ENCODE measurements at places on chromosomes 2 and 18.

- no peak for DNase-seq
Observed at GRCh38 chr2:98385050-98385699, 38.9 kb downstream of the CNGA3 start.

DNA sequence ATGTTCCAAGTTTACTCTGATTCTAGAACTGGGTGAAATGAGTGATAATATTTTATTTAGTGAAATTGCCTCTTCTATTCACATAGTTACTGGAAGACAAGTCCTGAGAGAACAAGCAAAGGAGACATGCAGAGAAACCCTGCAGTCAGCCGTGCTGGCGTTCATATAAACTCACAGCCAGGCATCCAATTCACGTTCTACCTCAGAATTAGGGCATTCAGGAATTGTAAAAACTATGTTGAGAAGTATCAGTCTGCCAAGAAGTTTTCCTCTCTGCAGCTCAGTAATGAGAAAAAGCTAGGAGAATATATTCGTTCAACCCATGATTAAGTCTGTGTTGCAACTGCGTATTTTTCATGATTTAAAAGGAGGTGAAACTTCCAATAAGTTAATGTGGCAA lies 156.2 kb upstream of the DSEL start:
- DNase-seq: no peak

DNA sequence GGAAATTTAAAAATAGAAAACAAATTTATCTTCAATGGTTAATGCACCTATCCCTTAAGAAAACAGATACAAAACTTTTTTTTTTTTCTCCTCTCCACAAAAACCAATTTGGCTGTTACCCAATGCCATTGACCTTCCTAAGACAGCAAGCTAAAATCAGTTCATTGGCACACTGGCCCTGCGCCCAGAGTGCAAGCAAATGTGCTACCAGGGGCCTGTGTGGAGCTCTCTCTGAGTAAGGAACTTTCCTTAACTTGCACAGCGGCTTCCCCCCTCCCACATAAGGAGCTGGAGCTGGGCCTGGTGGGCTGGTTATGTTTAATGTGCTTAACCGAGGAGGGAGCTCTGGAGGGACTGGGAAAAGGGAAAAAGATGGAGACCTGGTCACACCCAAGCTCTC lies 17.6 kb upstream of the POU3F3 start:
- DNase-seq: no peak

DNA sequence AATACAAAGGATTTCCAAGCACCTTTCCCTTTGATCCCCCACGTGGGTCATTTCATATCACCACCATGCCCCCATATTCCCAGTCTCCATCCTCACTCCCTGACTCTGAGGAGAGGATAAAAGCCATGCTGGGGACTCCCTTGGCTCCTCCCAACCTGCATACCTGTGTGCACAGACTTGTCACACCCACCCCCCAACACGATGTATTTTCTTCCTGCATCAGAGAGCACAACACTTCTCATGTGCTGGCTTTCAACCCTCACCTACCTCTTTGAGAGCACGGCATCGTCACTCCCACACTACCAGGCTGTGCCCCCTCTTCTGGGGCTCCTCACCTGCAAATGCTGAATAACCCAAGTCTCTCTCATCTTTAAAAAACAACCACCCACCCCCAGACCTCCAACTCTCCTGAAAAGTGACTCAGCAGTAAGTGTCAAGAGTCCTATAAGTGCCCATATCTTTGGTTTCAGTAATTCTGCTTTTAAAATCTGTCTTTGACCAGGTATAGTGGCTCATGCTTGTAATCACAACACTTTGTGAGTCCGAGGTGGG lies 53.1 kb downstream of the AP1S3 start:
- DNase-seq: no peak

DNA sequence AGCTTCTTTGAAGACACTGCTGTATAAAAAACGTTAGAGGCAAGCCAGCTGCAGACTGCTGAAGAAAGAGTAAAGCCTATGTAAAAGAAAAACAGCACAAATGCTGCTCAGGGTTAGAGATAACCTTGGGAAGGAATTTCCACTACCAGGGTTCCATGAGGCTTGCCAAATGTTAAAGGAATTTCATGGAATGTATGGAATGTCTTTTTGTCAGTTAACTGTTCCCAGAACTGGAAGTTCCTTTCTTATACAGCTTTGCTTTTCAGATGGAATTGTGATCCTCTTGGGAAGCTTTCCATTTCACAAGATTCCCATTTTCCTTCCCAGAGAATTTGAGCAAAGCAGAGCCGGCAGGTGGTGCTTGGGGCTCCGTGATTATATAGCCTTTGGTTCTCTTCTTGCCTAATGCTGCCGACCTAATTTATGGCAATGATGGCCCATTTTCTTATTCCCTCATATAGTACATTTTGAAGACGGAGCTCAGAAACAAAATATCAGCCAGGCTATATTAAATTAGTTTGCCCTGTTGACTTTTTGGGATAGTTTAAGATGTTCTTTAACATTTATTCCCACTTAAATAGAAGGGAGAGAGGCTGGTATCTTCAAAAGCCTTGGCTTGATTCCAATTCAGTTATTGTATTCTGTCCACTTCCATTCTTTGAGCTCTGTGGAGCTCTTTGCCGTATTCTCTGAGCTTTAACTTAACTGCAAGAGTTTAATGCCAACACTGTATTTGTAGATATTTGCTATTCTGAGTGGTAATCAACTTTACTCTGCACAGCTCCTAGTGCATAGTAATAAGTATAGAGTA lies 162.3 kb downstream of the PHLPP1 start:
- DNase-seq: no peak

GRCh38 chr2:176639671-176640070 lies 370.4 kb downstream of the MTX2 start:
- no peak for DNase-seq

DNA sequence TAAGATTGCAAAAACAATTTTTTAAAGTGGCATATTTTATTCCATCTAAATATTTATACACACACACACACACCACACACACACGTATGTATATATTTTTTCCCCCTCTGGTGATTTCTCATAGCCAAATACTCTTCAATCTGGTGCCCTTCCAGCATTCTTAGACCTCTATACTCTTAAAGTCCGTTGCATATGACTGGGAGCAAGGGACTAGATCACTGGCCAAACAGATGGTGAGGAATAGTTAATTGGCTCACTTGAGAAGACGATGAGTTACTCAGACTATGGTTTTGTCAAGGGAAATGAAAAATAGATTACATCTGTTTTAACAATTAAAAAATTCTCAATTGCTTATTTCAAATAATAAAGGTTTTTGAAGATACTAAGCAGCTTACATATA lies 512.5 kb upstream of the LRRTM4 start:
- no peak for DNase-seq

DNA sequence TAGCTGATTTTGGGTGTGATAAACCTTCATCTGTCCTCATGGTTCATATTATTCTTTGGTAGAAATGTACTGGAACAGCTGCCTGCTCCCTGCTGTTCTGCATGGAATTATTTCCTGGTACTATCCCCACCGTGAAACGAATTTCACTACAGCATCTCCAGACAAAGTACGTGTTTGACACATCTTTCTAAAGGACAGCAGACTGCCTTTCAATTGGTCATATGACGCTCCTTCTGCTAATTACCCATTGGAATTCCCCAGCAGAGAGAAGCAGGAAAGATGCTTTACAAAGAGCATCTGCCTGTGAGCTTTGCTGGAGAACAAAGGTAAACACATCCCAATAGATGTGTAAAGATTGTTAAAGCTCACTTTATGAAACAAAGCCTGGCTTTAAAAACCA lies 4.4 kb upstream of the RFX8 start:
- DNase-seq: no peak

GRCh38 chr18:36419900-36420531 lies 122.5 kb downstream of the FHOD3 start:
- DNase-seq: no peak

- DNase-seq: no peak
Observed at GRCh38 chr2:81545626-81546025, 1241.1 kb upstream of the LRRTM1 start.

Measured in brain pericyte (primary cell).